ENCODE measurements at places on chromosomes 2 and 18.

DNA sequence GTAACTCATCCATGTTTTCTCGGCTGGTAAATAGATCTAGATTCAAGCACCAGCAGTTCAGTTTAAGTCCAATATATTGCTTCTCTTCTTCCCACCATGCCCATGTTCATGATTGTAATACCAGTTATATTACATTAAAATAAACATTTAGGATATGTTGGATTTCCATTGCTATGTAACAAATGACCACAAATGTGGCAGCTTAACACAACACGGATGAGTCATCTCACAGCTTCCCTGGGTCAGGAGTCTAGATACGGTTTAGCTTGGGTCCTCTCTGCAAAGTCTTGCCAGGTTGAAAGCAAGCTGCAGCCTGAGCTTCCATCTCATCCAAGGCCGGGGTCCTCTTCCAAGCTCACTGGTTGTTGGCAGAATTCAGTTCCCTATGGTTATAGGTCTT is 39.4 kb upstream of the SMAD2 start:
- DNase-seq, result no peak

- DNase-seq, result no peak
These were observed 276.3 kb upstream of the ERBB4 start for GRCh38 chr2:212814941-212815340.

DNA sequence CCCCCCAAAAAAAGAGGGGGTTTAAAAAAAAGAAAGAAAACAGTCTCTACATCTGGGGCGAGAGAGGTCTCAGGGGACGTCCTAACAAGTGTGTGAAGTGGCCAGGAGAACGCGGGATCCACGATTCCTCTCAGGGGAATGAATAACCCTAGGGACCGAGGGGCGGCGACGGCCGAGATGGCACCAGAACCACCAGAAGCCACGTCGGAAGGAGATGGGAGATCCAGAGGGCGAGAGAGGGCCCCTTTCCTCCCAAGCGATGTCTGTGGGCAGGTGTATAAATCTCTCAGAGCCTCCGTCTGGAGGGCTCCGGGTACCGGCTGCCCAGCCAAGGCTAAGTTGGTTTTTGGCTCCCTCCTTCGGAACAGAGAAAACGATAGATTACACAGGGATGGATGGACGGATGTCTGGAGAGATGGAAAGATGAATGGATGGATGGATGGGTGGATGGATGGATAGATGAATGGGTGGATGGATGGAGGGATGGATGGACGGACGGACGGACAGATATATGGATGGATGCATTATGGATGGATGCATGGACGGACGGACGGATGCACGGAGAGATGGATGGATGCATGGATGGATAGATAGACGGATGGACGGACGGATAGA is 1.7 kb downstream of the EPHA4 start:
- DNase-seq, result no peak

DNA sequence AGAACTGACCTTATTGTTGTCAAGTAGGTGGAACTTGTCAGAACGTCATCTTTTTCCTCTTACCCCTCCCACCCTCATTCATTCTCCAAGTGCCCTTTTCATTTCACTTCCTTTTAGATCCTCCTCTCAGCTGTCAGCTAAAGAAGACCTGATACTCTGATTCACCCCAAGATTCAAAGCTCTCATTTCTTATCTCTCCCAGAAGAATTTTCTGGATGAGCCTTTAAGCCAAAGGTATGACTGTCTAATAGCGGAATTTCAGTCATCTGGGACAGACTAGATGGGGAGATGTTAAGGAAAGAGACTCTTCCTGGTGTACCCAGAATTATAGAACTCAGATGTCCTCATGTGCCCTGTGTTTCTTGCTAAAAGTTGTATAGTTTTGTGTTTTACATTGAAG is 53.9 kb downstream of the TCF7L1 start:
- no peak for DNase-seq

DNA sequence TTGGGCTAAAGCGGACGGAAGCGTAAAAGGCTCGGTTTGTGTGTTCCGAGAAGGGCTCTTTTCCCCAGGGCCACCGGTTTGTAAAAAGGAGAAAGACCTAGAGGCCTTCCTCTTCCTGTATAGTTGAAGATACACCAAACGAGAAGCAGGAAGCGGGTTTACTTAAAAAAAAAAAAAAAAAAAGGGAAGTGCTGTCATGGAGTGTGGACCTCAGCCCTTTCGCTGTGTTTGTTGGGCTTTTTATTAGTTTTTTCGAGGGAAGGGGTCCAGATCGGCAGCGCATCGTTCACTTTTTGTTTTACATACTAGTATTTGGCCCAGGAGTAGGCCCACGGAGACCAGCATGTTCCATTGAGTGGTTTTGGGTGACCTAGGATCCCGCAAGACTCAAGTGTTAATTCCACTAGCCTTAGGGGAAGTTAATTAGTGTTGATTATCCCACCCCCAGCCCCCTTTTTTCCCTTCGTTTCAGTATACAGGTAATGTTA is 676 bp downstream of the ACTR2 start:
- DNase-seq, result no peak

DNA sequence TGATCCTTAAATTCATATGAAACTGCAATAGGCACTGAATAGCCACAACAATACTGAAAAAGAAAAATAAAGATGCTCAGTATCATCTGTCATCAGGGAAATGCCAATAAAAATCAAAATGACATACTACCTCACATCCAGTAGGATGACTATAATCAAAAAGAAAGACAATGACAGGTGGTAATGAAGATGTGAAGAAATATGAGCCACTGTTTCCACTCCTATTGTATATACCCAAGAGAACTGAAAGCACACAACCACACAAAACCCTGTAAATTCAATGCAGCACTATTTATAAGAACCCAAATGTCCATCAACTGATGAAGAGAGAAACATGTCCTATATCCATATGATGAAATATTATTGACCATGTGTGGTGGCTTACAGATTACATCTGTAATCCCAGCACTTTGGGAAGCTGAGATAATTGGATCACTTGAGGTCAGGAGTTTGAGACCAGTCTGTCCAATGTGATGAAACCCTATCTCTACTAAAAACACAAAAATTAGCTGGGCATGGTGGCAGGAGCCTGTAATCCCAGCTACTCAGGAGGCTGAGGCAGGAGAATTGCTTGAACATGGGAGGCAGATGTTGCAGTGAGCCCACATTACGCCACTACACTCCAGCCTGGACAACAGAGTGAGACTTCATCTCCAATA is 39.9 kb downstream of the MAP3K2 start:
- no peak for DNase-seq

DNA sequence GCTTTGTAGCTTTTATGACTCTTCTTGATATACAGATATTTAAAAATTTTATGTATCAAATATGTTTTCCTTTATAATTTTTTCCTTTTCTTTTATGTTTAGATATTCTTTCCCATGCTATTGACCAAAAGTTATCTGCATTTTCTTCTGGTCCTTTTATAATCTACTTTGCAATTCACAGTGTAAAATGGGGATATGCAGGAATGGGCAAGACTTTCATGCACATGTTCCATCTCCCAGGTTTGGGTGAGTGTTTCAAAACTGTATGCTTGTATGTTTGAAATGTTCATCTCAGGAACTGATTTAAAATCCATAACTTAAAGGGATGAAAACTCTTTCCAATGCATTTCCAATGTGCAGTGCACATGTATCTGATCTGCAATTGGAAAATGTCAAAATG is 199.9 kb downstream of the MEIS1 start:
- DNase-seq, result no peak

DNA sequence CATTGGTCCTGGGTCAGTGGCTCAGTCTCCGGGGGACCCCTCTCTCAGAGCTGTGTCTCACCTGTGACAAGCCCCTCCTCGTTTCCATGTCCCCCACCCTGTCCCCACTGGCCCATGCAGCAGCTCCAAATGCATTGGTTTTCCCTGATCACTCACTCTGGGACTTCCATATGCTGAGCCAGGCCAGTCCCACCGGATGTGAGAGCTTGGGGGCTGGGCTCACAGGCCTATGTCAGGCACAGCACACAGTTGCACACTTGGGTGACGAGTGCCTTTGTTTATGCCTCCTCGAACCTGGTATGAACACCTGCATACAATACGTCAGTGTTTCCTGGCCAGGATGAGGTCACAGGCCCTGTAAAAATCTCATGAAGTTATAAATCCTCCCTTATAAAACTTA is 232.5 kb downstream of the TFCP2L1 start:
- DNase-seq, result no peak

DNA sequence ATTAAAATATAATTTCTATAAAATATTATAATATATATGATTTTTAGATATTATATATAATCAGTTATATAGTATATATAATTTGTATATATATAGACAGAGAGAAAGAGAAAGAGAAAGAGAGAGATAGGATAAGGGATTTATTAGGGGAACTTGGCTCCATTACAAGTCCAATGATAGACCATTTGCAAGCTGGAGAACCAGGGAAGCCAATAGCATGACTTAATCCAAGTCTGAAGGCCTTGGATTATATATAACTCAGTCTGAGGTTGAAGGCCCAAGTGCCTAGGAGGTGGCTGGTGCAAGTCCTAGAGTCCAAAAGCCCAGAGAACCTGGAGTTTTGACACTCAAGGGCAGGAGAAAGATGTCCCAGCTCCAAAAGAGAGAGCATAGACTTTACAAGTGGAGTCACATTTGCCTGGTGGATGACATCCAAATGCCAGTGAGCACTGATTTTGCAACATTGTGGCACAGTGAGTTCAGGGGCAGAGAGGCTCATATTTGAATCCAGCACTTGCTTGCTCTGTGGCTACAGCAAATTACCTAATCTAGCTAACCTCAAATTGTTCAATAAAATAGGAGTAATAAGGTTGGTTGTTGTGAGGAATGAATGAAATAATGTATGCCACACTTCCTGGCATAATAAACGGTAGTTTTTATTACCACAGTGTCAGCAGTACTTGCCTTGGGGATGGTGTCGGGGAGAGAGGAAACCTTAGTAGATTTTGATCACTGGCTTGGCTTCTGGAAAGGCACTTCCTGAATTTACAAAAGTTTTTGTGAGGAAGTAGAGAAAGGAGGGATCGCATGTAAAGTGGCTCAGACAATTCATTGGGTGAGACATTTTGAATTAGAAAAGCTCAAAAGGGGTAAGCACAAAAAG is 69.6 kb upstream of the CD28 start:
- DNase-seq, result no peak

DNA sequence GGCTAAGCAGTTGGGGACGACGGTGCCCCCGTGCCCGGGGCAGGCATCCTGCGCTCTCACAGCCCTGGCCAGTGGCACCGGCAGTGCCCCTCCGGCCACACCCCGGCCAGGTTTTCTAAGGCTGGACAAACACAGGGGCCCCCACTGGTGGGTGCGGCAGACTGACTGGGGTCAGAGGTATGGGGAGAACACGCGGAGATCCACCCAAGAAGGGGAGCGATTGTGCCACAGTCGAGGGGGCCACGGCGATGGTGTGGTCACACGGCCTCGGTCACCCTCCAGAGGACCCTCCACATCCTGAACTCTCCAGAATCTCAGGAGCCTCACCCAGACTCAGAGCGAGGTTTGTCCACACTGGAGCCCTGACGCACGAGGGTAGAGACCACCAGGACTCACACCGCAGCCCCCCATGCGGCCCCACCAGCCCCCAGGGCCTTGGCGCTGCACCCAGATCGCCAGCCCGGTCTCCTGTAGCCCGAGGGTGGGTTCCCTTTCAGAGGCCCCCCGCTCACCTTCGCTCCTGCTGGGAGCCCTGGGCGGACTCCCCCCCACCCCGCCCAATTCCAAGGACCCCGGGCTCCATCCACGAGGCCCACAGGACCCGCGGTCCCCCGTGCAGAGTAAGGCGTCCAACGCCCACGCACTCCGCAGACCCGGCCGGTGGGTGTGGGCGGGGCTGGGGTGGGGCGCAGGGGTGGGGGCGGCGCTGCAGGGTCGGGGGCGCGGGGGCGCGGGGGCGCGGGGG is 15.2 kb downstream of the PDCD1 start:
- DNase-seq, result no peak

DNA sequence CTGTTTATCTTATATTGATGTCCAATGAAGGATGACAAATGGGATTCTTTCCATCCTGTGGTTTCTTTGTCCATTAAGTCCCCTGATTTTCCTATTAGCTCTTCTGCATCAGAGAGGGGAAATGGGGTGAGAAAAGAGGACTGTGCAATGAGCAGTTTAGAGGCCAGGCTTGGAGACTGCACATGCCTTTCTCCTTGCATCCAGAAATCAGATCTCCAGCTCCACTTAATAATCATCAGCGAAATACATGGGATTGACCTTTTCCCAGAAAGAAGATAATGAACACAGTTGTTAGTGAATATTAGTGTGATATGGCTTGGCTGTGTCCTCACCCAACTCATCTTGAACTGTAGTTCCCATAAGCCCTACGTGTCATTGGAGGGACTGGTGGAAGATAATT is 697.4 kb downstream of the CBLN2 start:
- no peak for DNase-seq

DNA sequence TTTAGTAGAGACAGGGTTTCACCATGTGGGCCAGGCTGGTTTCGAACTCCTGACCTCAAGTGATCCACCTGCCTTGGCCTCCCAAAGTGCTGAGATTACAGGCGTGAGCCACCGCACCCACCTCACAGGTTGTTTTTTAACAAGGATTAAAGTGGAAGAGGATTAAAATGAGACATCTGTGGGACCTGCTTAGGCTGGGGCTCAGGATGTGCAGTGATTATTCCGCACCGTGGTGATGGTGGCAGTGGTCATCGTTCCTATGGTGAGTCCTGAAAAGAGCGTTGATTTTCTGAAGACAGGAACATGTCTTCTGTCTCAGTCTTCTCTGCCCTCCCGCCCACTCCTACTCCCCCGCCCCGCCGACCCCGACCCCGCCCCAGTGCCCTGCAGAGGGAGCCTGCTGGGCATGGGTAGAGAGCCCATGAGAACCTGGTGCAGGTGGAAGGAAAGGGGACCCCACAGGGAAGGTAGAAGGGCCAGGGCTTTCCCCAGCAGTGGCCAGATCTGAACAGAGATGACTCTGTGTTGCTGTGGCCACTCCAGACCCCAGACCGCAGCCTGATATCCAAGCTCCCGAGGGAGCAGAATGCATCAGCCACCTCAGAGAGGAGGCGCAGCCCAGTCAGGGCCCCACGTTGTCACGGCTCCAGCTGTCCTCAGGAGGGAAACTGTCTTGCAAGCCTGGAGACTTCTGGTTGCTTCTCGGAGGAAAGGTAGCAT is 34.5 kb upstream of the FOSL2 start:
- no peak for DNase-seq

- DNase-seq, result no peak
These were observed 11.0 kb downstream of the MAP3K20 start for GRCh38 chr2:173086518-173087213.

DNA sequence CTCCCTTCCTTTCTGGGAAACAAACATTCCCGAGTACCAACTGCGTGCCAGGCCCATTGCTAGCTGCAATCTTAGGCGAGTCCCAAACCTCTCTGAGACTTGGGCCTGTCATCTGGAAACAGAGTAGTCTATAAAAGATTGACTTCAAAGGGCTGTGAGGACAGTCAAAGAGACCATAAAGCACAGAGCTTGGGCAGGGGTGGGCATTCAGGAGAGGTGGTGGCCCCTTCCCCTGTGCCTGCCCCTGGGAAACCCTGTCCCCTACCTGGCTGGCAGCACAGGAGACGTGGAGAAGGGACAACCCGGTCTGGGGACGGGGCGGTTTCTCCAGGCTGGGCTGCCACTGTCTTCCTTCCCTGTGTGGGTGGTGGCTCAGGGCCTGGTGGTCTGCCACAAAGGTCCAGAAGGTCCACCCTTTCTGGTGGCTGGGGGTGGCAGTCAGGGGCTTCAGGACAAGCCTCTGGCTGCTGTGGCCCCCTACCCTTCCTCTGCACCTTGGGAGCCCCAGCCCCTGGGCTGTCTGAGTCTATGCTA is 33.9 kb upstream of the FOSL2 start:
- no peak for DNase-seq

Measured in stimulated activated CD8-positive, alpha-beta memory T cell treated with anti-CD3 and anti-CD28 coated beads, Interleukin-15, amount 100 ng/mL, for 4 hours (primary cell).